Germinal center (tissue), 1 donor: ENCODE measurements at places on chromosomes 12 and 14.

- no peak for DNase-seq
Measured at GRCh38 chr12:53347905-53348304, 11.8 kb upstream of the SP7 start.

DNA sequence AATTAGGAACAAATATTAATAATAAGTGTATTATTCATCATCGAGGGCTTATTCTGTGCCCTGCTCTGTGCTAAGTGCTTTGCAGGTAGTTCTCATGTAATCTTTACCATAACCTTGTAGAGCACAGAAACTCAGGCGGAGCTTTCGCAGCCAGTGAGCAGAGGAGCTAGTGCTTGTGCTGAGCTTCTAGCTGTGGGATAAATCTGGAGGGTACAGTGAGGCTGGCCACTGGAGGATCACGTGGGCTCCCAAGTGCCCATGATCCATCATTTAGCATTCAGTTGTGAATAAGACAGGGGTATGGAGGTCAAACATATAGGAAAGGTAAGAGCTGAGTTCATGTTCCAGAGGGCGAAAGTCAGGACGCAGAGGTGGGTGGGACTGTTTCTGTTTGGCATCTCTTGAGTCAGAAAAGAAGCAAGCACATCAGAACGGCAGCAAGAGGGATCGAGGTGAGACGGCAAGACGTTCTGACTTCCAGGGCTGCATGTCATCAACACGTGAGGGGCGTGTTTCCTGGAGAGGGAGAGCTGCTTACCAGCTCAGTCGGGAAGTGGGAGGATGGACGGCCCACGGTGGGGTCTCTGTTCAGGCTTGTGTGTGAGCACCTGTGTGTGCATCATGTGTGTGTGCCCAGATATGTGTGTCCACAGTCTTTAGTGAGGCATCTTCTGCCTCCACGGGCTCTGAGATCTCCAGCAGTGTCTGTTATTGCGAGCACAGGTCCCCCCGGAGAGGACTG is 16.8 kb upstream of the KRT80 start:
- DNase-seq: no peak

DNA sequence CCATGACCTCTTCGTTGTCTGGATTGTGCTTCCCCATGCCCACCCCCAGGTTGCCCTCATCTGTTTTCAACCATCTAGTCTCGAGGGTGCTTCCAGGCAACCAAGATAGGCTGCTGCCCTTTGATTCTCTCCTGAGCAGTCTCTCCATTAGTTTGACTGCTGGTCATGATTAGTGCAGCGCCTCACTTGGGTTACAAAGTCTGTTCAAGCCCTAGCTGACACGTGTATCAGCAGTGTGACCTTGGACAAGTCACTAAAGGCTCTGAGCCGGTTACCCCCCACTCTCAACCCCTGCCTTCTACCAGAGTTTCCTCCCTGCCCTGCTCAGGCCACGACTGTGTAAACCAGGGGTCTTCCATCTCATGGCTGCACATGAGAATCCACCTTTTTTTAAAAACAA is 185.3 kb upstream of the PWP1 start:
- no peak for DNase-seq

GRCh38 chr14:87149583-87150354 is 843.2 kb downstream of the GALC start:
- no peak for DNase-seq

DNA sequence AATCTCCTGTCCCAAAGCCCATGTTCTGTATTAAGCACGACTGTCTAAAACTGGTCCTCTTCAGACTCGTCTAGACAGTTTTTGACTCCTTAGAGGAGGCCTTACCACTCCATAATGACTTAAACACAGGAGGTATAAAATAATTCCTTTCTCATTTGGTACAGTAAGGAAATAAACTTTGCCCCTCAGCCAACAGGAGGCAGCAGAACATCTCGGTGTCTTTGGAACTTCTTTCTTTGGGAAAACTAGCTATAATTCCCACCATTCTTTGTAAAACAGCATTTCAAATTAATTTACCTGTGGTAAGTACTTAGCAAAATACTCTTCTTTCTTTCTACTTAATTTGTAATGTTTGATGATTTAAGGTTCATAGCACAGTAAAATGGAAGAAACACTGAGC is 292.7 kb upstream of the G2E3 start:
- DNase-seq: no peak

DNA sequence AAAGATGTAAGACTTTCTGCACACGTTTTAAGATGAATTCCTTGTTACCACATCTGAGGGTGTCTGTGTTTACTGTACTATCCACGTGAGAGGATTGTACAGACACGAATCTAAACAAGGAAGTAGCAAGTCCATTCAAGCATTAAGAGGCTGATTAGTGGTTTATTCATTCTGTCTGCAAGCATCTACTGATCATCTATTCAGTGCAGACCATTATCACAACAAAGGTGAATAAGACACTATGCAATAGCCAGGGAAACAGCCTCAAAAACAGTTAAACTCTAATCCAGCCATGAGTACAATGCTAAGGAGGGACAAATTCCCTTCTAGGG is 111.6 kb upstream of the PZP start:
- DNase-seq: peak; percentile 16

- DNase-seq: no peak
Measured at GRCh38 chr14:53491256-53491883, 338.2 kb upstream of the DDHD1 start.

GRCh38 chr12:72330301-72330700 is 58.1 kb downstream of the TRHDE start:
- no peak for DNase-seq

GRCh38 chr12:87266305-87266704 is 762.9 kb downstream of the C12orf50 start:
- no peak for DNase-seq

- DNase-seq: no peak
Measured at GRCh38 chr14:39169541-39169900, 612 bp downstream of the TRAPPC6B start.

- peak; percentile 88 for DNase-seq
Measured at GRCh38 chr12:89708565-89709156, at the start of gene ATP2B1. TSS of gene ATP2B1 (minus strand) at chr12:89708838. CDS start at chr12:89655886, 52,952 bp downstream.

- no peak for DNase-seq
Measured at GRCh38 chr14:43896044-43896443, 611.0 kb downstream of the FSCB start.

GRCh38 chr14:73759183-73759713 is 45.1 kb upstream of the PNMA1 start:
- DNase-seq: no peak

- DNase-seq: no peak
Measured at GRCh38 chr12:116697305-116697704, 40.6 kb downstream of the SPRING1 start.

DNA sequence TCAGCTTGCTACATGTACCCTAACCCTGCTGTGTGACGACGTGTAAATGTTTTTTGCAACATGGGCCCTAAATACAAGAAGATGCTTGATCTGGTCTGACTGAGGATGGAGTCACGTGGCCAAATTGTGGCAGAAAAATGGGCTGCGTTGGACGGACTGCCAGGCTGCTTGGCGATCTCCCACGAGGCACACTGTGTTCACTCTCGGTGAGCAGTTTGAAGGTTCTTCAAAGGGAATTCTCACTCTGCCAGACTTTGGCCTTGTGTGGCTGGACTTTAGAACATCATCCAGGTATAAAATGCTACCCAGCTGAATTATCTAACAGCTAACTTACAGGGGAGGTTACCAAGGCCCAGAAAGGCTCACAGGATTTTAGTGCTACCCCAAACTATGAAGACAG is 85.1 kb downstream of the KDM2B start:
- DNase-seq: no peak

GRCh38 chr12:692274-692673 is 29.0 kb upstream of the NINJ2 start:
- no peak for DNase-seq

- no peak for DNase-seq
Measured at GRCh38 chr12:95545731-95546490, 5.4 kb downstream of the USP44 start.

- no peak for DNase-seq
Measured at GRCh38 chr12:4161718-4162117, 111.8 kb upstream of the CCND2 start.

DNA sequence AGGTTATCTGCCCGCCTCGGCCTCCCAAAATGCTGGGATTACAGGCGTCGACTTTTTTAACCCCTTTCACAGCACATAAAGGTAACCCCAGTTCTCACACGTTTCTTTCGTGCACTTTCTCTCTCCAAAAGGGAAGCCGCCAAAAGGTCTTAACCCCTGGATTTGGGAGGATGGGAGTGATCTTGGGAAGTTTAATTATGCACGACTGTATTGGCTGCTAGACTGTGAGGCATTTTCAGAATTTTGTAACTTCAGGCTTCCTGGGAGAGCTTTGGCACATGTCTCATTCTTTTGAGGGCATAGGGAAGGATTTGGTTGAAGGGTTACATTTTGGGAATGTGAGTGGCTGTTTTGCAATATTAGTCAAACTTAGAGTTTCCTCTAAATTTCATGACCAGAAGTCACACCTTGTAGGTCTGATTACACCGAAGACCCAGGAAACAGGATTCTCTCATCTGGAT is 1.4 kb upstream of the SMARCC2 start:
- no peak for DNase-seq

GRCh38 chr12:3752096-3752709 is 706 bp downstream of the CRACR2A start:
- peak; percentile 70 for DNase-seq

- no peak for DNase-seq
Measured at GRCh38 chr12:85152311-85152729, 116.2 kb downstream of the LRRIQ1 start.

- no peak for DNase-seq
Measured at GRCh38 chr12:72448089-72448488, 175.9 kb downstream of the TRHDE start.

GRCh38 chr12:94792693-94793092 is 142.3 kb upstream of the TMCC3 start:
- DNase-seq: no peak

GRCh38 chr12:116302166-116303058 is 24.9 kb upstream of the MED13L start:
- no peak for DNase-seq

DNA sequence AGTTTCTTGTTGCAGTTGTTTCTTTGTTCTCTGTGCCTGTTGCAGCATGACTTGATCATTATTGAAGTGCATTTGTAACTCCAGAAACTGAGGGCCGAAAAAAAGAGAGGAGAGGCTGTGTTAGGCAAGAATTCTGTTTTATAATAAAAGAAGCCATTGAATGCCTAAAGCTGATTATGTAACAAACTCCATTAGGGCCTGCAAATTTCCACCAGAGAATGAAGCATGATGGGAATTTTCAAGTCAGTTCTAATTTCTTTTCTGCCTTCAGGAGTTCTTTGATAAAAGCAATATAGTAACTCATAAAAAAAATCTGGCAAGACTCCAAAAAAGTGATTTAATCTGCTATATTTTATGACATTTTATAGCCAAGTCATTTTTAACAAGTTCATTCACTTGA is 156.7 kb upstream of the RASSF8 start:
- DNase-seq: no peak

- no peak for DNase-seq
Measured at GRCh38 chr14:44700184-44700583, 193.1 kb upstream of the FSCB start.

- DNase-seq: no peak
Measured at GRCh38 chr14:74510959-74511409, 17.4 kb downstream of the ISCA2 start.

- DNase-seq: no peak
Measured at GRCh38 chr12:130640901-130641300, 75.2 kb downstream of the RIMBP2 start.

GRCh38 chr12:53999559-54000115 is 324 bp upstream of the HOXC9 start:
- DNase-seq: peak; percentile 42

DNA sequence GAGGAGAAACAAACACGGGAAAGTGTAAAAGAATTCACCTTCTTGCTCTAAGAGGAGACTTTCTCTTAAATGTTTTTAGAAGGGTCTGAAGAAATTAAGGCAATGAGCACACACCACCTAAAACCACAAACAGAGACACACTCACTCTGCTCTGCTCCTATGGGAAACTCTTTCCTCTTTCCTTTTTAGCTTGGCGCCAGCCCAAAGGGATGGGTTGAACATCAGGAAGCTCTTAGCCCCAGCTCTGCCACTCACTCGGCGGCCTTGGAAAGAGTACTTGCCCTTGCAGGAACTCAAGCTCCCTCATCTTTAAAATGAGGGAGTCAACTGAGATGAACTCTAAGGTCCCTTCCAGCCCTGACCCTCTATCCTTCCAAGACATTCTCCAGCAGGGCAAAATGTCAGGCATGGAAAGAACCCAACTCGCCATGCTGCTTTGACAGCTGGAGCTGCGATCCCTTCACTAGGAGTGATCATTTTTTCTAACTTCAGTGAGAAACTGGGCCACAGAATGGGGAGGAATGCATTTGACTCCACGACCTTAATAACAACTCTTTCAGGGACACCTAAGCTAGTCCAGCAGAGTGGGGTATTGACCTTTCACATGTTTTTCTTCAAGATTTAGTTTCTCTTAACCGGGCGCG is 980 bp upstream of the RNASE8 start:
- DNase-seq: no peak

DNA sequence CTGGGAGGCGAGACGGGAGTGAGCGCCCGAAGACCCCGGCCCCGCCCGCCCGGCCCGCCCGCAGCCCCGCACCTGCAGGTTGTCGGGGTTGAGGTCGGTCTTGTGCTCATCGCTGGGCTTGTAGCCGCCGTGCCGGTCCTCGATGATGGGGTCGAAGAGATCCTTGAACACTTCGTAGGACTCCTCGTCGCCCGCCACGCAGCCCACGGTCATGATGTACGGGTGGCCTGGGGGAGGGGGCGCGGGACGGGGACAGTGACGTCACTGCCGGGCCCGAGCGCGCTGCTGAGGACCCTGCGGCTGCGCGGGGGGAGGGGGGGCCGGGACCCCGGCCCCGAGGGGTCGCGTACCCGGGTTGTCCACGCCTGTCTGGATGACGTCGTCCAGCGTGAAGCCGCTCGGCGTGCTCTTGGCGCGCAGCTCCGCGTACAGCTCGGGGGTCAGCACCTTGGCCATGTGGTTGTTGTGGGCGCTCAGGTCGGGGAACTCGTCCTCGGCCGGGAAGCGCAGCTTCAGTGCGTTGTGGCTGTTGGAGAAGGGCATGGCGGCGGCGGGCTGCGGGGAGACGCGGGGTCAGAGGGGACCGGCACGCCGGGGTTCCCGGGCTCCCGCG is 573 bp downstream of the CKB start:
- peak; percentile 28 for DNase-seq

GRCh38 chr14:104519721-104520120 is 59.8 kb upstream of the C14orf180 start:
- no peak for DNase-seq

GRCh38 chr12:77104792-77105191 is 39.4 kb upstream of the E2F7 start:
- DNase-seq: no peak

- DNase-seq: no peak
Measured at GRCh38 chr12:29559198-29559597, 61.7 kb upstream of the OVCH1 start.
